Myocyte (in vitro differentiated cells): ENCODE measurements at places on chromosomes 2 and 18. TPM values are rescaled to one million over a fixed set of nuclear protein-coding genes. Genes with fewer than 3 reads are reported as not detected.

DNA sequence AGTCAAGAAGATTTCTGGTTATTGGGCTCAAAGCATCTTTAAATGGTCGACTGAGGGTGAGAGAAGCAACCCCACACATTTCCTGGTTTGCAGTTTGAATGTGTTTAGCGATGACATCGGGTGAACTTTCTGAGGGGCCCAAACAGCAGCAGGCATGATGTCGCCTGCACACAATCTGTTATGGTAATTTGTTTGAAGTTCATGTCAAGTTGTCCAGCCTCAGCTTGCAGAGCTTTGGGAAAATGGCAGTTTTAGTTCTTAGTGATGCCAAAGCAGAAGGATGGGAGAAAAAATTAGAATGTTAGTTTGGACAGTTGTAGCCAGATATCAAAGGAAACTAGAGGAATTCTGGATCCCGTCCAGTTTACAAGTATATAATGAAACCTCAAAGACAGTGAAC lies 284.6 kb downstream of the MBD5 start:
- peak; percentile 18 for DNase-seq

- DNase-seq: no peak
Measured at GRCh38 chr2:111919365-111919764, 21.0 kb downstream of the MERTK start.

DNA sequence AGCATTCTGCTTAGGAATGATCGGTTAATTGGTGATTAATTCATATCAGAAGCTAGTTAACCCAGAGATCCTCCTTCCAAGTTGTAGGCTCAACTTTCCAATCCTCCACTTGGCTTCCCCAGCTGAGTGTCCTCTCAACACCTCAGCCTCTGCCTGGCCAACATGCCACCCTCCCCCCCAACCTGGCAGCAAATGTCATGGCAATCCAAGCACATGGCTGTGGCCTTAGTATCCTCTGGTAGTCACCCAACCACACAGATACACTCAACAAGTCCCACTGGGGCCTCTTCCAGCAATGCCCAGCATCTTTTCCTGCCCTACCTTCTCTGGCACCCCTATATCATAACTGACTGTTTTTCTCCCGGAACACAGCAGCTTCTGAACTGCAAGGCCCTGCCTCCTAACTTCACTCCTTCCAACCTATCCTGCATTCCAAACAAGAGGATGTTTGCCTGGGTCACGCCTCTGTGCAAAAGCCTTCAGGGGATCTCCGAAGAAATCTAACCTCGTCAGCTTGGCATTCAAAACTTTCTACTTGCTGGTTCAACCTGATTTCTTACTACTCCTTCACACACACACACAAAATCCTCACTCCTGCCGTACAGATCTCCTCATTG lies 195.0 kb downstream of the CYP26B1 start:
- DNase-seq: peak; percentile 37

SP3 gene
- total RNA-seq: 53.2 and 73.6 TPM in 2 replicates

STEAP3 gene
- total RNA-seq: 60.7 and 75.7 TPM in 2 replicates
